Activated T-cell treated with anti-CD3 and anti-CD28 coated beads for 48 hours (primary cell): ENCODE measurements at places on chromosomes 11 and 22.

GRCh38 chr11:124801636-124802312, 1.6 kb upstream of the MSANTD2 start:
- no peak for DNase-seq

GRCh38 chr11:68461575-68461917, 994 bp downstream of the PPP6R3 start:
- no peak for DNase-seq

- no peak for DNase-seq
Observed at GRCh38 chr11:35063488-35063931, 75.5 kb upstream of the CD44 start.

GRCh38 chr11:6571434-6572008, 31.9 kb downstream of the RRP8 start:
- no peak for DNase-seq
